ENCODE measurements at places on chromosomes 13 and 19.

DNA sequence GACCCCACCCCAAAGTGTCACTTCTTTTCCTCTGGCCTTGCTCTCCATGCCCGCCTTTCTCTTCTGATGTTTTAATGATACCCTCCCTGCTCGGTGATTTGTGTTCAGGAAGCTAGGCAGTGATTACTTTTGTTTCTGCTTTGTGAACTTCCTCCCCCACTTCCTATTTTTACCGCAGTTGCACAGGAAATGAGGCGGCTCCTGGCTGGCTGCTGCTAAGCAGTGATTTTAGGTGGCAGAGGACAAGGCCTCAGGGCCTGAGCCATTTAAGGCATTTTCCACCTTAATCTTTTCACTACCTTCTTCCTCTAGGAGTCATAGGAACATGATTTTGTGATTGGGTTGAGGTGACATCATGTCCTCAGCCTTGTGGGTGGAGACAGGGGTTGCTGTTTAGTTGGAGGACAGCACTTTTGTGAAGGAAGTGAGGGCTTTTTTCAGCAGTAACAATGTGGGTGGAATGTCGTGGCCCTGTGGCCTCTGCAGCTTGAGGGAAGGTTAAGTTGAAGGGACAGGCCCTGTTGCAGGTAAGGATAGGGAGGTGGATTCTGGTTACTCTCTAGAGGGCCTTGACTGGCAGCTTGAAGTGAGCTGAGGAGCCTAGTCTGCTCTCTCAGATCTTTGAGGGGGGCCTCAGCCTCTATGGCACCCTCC, 15.7 kb downstream of the GARRE1 start:
- H3K27me3 ChIP-seq: no peaks in the 10 kb centered on the region
- DNase-seq: peak; percentile 50
- peaks cover 54% of the 10 kb centered on the region for H3K4me1 ChIP-seq

DNA sequence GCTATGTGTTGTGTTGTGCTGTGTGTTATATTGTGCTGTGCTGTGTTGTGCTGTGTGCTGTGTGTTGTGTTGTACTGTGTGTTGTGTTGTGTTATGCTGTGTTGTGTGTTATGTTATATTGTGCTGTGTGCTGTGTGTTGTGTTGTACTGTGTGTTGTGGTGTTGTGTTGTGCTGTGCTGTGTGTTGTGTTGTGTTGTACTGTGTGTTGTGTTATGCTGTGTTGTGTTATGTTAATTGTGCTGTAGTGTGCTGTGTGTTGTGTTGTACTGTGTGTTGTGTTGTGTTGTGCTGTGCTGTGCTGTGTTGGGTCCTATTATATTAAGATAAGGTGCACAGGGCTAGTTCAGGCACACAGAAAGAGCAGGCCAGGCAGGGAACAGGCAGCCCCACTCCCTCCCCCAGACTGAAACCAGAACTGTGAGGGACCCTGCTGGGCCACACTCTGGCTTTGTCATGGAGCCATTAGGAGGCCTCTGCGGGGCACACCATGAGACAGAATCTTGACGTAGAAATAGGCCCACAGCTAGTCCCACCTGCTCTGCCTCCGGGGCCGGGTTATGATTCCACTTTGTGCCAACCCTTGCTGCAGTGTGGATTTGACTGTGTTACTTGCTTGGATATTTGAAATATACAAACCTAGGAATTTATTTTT, 12.1 kb downstream of the SOX1 start:
- no peak for DNase-seq
- H3K4me3 ChIP-seq: no peak overlapping the region
- H3K4me1 ChIP-seq: no peaks in the 10 kb centered on the region
- no peaks in the 10 kb centered on the region for H3K36me3 ChIP-seq
- no peak overlapping the region for H3K27ac ChIP-seq

GRCh38 chr13:27535546-27535945, 84.8 kb downstream of the LNX2 start:
- H3K4me1 ChIP-seq: peaks cover 7% of the 10 kb centered on the region
- no peak overlapping the region for H3K27ac ChIP-seq
- no peaks in the 10 kb centered on the region for H3K27me3 ChIP-seq
- no peak for DNase-seq

- H3K36me3 ChIP-seq: no peaks in the 10 kb centered on the region
- no peaks in the 10 kb centered on the region for H3K27me3 ChIP-seq
- H3K4me1 ChIP-seq: no peaks in the 10 kb centered on the region
- H3K4me3 ChIP-seq: no peak overlapping the region
- no peak for DNase-seq
Measured at GRCh38 chr13:66358564-66358963, 871.6 kb downstream of the PCDH9 start.

GRCh38 chr19:19062454-19063182, 1.2 kb upstream of the SLC25A42 start:
- DNase-seq: no peak
- H3K4me3 ChIP-seq: peak overlapping the region; percentile 98
- H3K27me3 ChIP-seq: no peaks in the 10 kb centered on the region
- no peak overlapping the region for H3K27ac ChIP-seq
- peaks cover 25% of the 10 kb centered on the region for H3K4me1 ChIP-seq
- peaks cover 2% of the 10 kb centered on the region for H3K36me3 ChIP-seq

DNA sequence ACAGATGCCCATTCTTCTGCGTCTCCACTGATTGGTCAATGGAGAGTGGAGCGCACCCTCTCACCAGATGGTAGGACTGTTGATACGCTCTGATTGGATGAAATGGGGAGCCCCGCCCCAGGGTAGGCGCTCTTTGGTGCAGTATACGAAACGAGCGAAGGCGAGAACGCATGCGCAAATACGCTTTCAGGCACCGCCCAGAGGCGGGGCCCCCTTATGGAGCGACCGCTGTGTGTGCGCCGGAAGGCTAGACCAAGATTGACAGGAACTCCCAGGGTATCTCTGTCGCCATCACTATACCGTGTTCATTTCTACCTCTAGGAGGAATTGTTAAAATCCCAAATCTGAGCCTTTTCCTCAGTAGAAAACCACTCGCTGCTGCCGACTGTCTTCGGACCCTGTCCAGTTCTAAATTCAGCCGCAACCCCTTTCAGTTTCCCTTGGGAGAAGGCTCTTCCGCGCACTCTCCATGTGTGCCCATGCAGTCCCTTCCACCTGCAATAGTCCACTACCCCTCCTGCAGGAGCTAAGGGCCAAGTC, 720 bp upstream of the HNRNPL start:
- peak overlapping the region; percentile 95 for H3K4me3 ChIP-seq
- no peaks in the 10 kb centered on the region for H3K27me3 ChIP-seq
- peak overlapping the region; percentile 98 for H3K27ac ChIP-seq
- H3K4me1 ChIP-seq: peaks cover 36% of the 10 kb centered on the region

GRCh38 chr19:48354332-48354992, 9.3 kb downstream of the TMEM143 start:
- no peaks in the 10 kb centered on the region for H3K27me3 ChIP-seq
- peaks cover 9% of the 10 kb centered on the region for H3K36me3 ChIP-seq
- no peak for DNase-seq
- H3K4me3 ChIP-seq: no peak overlapping the region
